Muscle of back (tissue), 13 donors: ENCODE measurements at places on chromosomes 3 and 15. TPM values are rescaled to one million over a fixed set of nuclear protein-coding genes. Genes with fewer than 3 reads are reported as not detected.

The C3orf20 gene
- polyA plus RNA-seq, result not detected

- no peak for DNase-seq
Observed at GRCh38 chr3:117754841-117755240, 1045.3 kb downstream of the TUSC7 start.

GRCh38 chr15:100651253-100651652 lies 48.9 kb downstream of the ASB7 start:
- peak; percentile 64 for DNase-seq

- DNase-seq, result peak; percentile 79
Observed at GRCh38 chr15:71691458-71692417, 118.6 kb upstream of the NR2E3 start.

DNA sequence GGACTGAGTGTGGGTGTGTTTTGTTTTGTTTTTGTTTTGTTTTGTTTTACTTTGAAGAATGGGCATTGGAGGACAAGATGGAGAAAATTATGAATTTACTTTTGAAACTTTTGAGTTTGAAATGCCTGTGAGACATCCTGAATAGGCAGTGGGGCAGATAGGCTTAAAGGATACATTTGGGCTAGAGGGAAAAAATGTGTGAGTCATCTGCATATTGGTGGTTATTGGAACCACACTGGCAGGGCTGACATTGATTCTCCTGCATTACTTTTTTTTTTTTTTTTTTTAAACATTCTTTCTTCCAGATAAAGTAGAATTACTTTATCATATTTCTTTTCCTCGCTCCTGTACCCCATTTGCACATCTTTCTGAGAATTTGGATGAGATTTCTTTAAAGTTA lies 56.1 kb downstream of the CALML4 start:
- peak; percentile 31 for DNase-seq

DNA sequence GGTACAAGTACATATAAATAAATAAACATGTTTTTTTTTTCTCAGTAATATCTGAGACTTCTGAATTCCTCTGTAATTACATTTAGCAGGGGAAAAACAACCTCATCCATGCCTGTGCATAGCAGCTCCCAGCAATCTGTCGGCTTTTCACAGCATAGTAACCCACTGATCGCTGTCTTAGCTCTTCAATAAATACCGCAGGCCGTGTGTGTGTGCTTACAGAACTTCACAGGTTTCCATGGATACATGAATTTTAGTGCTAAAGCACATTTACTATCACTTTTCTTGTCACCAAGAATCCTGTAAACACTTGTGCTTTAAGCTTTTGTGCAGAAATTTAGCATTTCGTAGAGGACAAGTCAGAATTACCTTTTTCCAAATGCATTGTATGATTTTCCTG lies 4.0 kb upstream of the PLAAT1 start:
- DNase-seq, result no peak

GRCh38 chr3:172100482-172100881 lies 61.1 kb downstream of the FNDC3B start:
- DNase-seq, result no peak

DNA sequence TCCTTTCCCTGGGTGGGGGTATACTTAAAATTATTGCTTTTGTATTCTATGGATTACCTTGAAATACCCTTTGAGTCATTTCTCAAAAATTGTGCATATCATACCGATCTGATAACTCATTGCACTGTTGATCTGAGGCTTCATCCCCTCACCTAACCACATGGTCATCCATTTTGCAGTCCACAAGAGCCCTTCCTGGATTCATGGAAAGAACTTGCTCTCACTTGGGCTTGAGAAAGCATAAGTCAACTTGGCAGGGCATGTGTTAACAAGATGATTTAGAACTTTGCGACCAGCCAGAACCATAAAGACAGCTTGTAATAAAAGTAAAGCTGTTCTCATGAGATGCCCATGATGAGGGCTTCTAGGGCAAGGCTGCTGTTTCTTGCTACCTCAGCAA lies 22.2 kb downstream of the MME start:
- no peak for DNase-seq

DNA sequence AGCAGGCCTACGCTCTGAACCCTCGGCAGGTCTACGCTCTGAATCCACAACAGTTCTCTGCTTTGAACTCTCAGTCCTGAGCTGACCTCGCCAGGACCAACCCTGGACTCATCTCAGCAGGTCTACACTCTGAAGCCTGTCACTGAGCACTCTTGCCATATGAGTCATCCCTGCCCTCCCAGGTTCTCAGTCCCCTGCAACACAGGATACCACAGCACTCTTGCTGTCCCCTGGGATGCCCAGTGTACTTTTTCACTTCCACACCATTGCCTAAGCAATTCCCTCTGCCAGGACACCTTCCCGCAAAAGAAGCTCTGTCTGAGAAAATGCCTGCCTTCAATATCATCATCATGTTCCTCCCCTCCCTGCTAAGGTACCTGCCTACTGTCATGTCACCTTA lies 42.0 kb downstream of the NUP210 start:
- DNase-seq, result no peak

GRCh38 chr3:61832375-61833229 lies 271.2 kb downstream of the PTPRG start:
- DNase-seq, result no peak
